NCI-H2081 (cell line): ENCODE measurements at places on chromosomes 2 and 18.
A peak's percentile ranks its signal among the peaks of the same experiment; 100 is the strongest.

DNA sequence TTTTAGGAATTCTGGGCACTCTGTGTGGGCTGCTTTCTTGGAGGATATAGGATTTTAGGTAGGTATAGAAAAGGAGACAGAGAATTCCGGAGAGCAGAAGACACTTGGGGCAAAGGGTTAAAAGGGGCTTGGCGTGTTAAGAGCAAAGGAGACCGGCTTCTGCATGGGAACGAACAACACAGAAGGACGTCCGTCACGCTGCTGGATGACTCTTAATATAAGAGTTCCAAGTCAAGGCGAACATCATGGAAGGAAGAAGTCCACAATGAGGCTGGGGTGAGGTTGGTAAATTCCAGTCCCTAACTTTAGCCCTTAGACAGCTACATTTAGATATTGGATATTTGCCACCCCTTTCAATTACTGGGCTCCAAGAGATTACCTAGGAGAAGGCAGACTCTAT is 15.9 kb upstream of the SLC20A1 start:
- DNase-seq: no peak

GRCh38 chr18:51621113-51621863 is 423.8 kb upstream of the MEX3C start:
- peak; percentile 54 for DNase-seq

GRCh38 chr2:88656690-88657089 is 29.4 kb upstream of the EIF2AK3 start:
- DNase-seq: no peak

GRCh38 chr2:83953697-83954096 is 505.4 kb downstream of the SUCLG1 start:
- DNase-seq: no peak

GRCh38 chr2:223101340-223102039 is 49.5 kb downstream of the KCNE4 start:
- DNase-seq: peak; percentile 13

GRCh38 chr2:160085662-160086061 is 23.2 kb upstream of the PLA2R1 start:
- no peak for DNase-seq

DNA sequence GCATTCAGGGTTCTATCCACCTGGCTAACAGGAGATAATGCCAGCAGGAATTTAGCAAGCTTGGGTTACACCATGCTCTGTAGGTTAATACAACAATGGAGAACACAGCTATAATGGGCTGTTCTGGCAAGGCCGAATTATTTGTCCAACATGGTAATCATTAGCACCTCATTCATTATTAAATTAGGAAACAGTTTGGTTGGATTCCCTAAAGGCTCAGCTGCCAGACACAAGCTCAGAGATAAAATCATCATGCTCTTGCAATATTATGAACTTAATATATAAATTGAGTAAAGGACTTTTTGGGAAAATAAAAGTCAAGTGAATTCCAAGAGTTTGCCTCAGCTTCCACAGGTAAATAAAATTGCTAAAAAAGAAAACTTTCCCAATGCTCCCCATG is 166.4 kb downstream of the ANKRD44 start:
- DNase-seq: no peak

DNA sequence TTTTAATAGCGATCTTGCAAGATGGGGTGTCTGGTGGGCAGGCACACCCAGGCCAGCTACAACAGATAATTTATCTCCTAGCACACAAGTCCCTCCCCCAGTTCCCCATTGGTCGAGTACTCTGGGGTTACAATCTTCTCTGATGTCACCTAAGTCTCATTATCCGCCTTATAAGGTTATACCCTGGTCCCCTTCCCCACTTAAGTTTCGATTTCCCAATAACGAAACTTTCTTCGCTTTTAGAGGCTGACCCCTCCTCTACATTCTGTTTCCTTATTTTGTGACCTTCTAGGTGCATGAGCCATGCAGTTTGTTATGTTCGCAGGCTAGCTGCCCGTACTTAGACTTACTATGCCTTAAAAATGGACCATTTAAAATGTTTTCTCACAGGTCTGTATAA is 180.1 kb downstream of the CAPN13 start:
- no peak for DNase-seq

GRCh38 chr18:62334120-62334519 is 9.0 kb downstream of the TNFRSF11A start:
- no peak for DNase-seq

DNA sequence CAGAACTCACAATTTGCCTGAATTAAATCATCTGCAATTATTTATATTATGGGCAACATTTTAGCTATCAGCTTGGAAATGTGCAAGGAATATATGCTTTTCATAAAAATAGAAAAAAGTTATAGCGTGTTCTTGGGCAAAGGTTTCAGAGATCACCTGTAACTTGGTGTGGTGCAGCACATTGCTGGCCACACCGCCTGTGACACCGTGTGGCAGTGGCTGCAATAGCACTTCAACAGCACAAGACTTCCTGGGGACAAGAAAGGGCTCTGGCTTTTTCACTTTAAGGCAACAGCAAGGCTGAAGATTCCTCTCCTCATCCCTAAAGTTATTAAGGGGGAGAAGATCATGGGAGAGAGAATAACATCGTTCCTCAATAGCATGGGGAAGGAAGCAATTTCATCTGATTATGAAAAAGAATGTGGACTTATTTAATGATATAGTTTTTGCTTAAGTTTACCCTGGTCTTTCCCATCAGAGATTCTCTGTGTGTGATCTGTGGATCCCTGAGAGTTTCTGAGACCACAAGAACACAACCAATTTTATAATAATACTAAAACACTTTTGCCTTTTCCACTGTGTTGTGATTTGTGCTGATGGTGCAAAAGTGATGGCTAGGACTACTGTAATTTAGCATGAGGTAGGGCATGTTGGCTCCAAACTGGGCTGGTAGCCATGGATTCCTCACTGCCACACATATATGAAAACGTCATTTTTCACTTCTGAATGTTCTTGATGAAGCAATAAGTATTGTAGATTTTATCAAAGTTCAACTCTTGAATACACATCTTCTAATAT is 15.0 kb upstream of the SERPINB3 start:
- DNase-seq: no peak

DNA sequence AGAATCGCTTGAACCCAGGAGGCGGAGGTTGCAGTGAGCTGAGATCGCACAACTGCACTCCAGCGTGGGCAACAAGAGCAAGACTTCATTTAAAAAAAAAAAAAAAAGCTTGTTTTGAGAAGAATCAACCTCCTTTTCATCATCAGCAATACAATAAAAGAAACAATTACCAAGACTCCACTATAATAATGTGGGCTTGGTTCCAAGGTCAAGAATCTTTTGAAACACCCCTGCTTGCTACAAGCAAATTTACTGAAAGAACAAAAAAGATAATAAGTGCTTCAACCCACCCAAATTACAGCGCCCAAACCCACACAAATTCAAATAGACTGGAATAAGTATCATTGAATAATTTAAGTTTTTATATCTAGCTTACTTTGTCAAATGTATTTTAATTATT is 33.6 kb upstream of the MAPRE3 start:
- no peak for DNase-seq

DNA sequence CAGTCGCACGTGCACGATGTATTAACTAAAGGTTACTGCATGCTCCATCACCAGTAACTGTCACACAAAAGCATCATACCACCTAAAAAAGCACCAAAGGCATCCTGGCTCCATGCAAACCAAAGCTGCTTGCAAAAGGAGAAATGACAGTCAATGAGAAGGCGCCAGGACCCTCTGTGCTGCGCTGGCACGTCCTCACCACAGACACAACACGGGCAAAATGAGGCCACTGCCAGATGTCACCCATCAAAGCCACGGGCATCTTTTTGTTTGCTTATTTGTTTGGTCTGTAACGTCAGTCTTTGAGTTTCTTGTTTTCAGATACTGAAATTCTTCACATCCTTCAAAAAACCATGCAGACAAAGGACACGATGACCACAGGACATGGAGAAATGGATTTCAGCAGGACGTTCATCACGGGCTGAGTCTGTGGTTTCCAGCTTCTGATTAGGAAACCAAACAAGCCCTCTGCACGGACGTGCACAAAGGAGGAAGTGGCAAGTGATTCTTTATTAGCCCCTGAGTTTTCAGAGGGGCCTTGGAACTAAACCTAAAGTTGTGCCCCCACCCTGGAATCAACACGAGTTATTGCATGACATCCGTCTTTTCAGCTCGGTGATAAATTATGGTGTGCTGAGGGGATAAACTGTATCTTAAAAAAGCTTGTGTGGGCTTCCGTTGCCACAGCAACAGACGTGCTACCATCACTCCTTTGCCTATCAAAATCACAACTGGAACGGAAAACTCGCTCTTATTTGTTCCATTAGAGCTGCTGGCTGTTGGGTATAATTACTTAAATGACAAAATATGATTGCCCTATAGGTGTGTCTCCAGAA is 181.8 kb downstream of the EIPR1 start:
- no peak for DNase-seq

- DNase-seq: no peak
Observed at GRCh38 chr2:15664273-15665066, 72.8 kb downstream of the DDX1 start.
